ENCODE measurements at places on chromosomes 5 and 9. TPM values are rescaled to one million over a fixed set of nuclear protein-coding genes. Genes with fewer than 3 reads are reported as not detected.

CYLC2 gene
- not detected for total RNA-seq

IFNA14 gene
- total RNA-seq: not detected

SIMC1 gene
- total RNA-seq: 10.9 TPM

DNA sequence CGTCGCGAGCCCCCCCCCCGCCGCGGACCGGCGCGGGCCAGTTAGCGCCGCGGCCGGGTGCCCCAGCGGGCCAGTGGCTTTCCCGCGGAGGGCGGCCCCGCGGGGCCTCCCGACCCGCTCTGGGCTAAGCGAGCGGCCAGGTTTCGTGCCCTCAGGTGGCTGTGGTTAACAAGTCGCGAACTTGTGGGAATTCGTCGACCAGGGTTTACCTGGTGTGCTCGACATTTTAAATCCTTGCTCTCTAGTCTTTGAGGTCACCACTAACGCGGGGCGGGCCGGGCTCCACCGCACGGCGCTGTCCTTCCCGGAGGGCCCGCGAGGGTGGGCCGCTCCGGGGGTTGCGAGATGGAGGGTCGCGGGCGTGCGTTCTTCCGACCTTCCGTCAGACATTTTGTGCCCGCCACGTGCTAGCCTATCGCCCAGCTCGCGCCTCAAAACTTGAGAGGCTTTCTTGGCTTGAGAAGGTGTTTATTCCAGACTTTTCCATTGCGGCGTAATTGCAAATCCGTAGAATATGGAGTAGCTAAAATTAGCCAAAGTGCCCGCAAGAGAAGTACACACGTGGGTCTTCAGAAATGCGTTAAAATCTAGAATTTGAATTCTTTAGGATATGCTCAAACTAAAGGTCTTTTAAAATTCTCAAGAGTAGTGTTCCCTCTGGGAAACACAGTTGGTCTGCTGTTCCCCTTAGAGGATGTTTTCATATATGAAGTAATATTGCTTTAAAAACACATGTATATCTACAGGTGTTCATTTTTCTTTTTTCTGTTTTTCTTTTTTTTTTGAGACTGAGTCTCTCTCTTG lies 2.1 kb downstream of the ANP32B start:
- DNase-seq: peak; percentile 83

- DNase-seq: no peak
These were observed 665.2 kb downstream of the ANXA1 start for GRCh38 chr9:73816905-73817304.

- no peak for DNase-seq
These were observed 109.7 kb downstream of the KCNN2 start for GRCh38 chr5:114471529-114471928.

DNA sequence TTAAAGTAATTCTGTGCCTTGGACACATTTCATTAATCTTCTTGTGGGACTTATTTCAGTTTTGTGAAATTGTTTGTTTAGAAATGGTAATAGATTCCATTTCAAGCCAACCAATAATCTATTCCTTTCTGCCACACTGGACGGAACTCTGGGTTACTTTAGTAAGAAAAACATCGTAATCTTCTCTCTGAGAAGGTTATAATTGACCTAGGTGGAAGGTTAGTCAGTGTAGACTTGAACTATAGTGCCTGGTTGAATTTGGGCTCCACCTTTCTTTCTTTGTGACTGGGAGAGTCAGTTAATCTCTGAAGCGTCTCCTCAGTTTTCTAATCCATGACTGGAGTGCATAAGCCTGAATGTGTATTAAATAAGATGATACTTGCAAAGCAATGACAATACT lies 89.7 kb upstream of the PRLR start:
- no peak for DNase-seq

GRCh38 chr9:98580956-98581355 lies 127.8 kb downstream of the GABBR2 start:
- DNase-seq: peak; percentile 73

GRCh38 chr5:14405267-14405666 lies 176.3 kb upstream of the OTULINL start:
- peak; percentile 70 for DNase-seq

- no peak for DNase-seq
These were observed 362.6 kb downstream of the PTPRD start for GRCh38 chr9:10250219-10250618.

Data from posterior vena cava (tissue), 2 donors.